G401 (cell line): ENCODE measurements at places on chromosomes 11 and 22.

DNA sequence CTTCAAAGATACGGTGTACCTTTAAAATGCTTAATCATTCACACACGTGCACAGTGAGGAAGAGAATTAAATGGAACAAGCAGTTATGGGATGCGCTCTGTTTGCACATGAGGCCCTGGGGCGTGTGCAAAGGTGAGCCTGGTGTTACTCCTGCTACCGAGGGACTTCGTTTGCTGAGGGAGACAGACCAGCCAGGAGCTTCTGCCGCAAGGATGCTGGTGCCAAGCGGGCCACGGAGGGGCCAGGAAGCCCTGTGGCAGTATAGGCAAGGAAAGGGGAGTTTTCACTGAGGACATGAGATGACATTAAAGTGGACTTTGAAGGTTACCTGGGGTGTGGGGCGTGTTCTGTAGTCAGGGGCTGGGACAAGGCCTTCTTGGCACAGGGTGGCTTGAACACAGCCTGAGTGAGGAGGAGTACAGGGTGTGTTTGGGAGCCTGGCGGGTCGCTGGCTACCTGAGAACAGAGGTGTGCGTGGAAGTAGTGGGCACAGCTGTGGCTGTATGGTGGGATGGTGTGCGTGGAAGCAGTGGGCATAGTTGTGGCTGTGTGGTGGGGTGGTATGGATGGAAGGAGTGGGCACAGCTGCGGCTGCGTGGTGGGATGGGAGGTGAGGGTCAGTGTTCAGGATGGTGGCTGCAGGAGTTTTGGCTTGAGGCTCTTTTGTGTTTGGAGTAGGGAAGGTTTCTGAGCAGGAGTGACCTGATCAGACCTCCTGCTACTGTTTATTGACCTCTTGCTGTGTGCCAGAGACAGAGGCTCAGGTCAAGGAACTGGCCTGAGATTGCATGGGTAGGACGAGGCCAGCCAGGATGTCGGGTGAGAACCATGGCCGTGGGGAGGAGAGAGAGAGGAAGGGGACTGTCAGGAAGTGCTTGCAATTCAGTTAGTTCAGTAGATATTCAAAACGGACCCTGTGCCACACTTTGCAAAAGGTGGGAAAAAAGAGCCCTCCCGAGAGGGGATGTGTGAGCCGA, 13.7 kb downstream of the TBC1D22A start:
- DNase-seq = no peak

- no peak for DNase-seq
Observed at GRCh38 chr11:10686311-10686710, 7.2 kb downstream of the IRAG1 start.

- DNase-seq = peak; percentile 12
Observed at GRCh38 chr22:49087198-49087597, 740.5 kb downstream of the BRD1 start.

- peak; percentile 22 for DNase-seq
Observed at GRCh38 chr22:19488884-19489843, 9.4 kb downstream of the CDC45 start.

DNA sequence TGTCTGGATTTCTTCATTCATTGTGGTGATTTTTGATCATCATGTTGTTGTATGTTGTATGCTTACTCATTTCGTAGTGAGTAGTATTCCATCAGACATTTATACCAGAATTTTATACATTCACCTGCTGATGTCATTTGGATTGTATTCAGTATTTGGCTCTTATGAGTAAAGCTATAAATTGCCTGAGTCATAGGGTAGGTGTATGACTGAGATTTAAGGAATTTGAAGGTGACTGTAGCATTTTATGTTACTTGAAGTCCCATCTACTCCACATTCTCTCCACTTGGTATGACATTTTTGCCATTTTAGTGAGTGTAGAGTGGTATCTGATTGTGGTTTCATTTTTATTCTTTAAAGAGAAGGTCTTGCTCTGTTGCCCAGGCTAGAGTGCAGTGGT, 548.2 kb downstream of the TBC1D22A start:
- DNase-seq = no peak

DNA sequence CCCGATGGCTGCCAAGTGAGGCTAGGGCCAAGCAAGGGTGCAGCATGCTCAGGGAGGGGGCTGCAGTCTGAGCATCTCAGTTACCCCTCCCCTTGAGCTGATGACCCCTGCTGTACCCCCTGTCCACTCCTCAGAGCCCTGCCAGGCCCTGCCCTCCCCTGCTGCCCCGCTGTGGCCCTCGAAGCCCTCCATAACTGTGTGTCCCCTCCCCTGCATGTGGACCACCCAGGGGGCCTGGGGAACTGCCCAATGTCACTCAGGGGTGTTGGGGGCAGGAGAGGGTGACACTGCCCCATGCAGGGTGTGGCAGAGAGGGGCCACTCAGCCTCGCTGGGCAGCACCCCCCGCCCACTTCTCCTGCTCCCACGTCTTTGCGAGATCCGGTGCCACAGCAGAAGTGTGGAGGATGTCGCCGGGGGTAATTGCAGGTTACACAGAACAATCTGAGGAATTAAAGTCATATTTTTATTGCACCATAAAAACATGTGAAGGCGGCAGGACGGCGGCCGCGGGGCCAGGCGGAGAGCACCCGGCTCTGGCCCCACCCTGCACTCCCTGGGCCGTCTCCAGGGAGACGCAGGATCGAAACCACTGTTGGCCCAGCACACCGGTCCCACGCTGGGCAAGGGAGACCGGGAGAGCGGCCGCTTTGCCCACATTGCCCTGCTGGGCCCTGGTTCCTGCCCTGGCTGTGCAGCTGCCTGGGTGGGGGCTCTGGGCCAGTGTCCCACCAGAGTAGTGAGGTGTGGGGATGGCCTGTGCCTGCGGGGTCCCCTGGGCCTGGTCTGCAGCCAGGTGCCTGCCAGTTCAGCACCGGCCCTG, 18.7 kb upstream of the GNB1L start:
- DNase-seq = no peak

DNA sequence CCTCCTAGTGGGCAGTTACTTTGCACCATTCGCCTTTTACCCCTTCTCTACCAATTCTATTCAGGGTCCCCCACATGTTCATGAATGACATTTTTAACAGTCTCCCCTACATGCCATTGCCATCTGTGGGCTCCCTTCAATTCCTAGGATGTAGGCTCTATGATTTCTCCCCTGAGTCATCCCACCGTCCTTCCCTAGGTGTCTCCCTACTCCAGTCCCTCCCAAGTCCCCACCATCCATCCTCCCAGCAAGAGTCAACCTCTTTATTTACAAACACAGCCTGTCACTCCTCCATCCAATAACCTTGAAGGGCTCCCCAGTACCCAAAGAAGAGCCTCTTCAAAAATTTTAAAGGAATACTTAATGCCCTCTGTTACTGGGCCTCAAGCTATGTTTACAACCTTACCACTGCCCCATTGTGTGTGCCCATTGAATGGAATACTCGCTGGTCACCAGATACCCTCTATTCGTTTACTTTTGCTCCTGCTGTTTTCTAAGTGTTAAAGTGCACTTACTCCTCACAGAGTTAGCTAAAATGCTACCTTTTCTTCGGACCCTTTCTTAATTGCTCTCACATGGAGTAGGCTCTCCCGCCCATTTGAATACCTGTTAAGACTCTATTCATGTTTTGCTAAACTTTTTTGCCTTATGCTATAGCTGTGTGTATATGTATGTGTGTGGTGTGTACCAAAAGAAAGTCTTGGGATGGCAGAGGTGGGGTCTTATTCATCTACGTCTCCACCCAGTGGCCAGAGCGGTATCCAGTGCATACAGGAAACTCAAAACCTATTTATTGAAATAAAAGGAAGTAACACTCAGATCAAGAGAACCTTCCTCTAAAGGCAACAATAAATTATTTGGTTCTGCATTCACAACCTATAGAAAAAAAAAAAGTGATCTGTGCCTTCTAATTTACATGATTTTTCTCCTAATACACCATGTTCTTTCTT, 235.8 kb upstream of the CCDC90B start:
- no peak for DNase-seq

- peak; percentile 15 for DNase-seq
Observed at GRCh38 chr11:17529844-17530185, 14.4 kb downstream of the USH1C start.
